Urinary bladder (tissue), 4 donors: ENCODE measurements at places on chromosomes 4 and X. TPM values are rescaled to one million over a fixed set of nuclear protein-coding genes. Genes with fewer than 3 reads are reported as not detected.

ZCCHC4 gene
- 29.7 TPM for total RNA-seq

DCUN1D4 gene
- total RNA-seq, result 80.3 TPM

SMAD1 gene
- 67.8 TPM for total RNA-seq

MAPK10 gene
- total RNA-seq, result 247 TPM

CLDN22 gene
- not detected for total RNA-seq

MAGEA3 gene
- total RNA-seq, result not detected

SLC49A3 gene
- 2.1 TPM for total RNA-seq

PAK3 gene
- total RNA-seq, result 6.9 TPM

CCNA2 gene
- 34.3 TPM for total RNA-seq

CISD2 gene
- total RNA-seq, result 36.7 TPM

HERC6 gene
- total RNA-seq, result 10.0 TPM

CYTL1 gene
- 24.2 TPM for total RNA-seq

TMEM187 gene
- 2.3 TPM for total RNA-seq

JCHAIN gene
- 4.5 TPM for total RNA-seq

SOD3 gene
- 27.1 TPM for total RNA-seq

MAGEB1 gene
- total RNA-seq, result not detected

TEX13B gene
- not detected for total RNA-seq

HSD17B13 gene
- 1.2 TPM for total RNA-seq

C4orf50 gene
- total RNA-seq, result 0.32 TPM

MAP7D2 gene
- 0.21 TPM for total RNA-seq

MTM1 gene
- total RNA-seq, result 18.5 TPM

USP26 gene
- total RNA-seq, result not detected

CLDN24 gene
- not detected for total RNA-seq

SLC38A5 gene
- 12.8 TPM for total RNA-seq

PPP2R2C gene
- 3.0 TPM for total RNA-seq

SSX3 gene
- not detected for total RNA-seq

BEX2 gene
- total RNA-seq, result 6.2 TPM

NXF2B gene
- total RNA-seq, result not detected

NPY5R gene
- total RNA-seq, result 0.53 TPM

BEX3 gene
- 175 TPM for total RNA-seq

SCFD2 gene
- total RNA-seq, result 23.8 TPM

NLGN3 gene
- 3.1 TPM for total RNA-seq

RWDD4 gene
- 31.4 TPM for total RNA-seq

PRDX4 gene
- 206 TPM for total RNA-seq

CEP44 gene
- total RNA-seq, result 55.6 TPM

DGKK gene
- 0.53 TPM for total RNA-seq

COX7B2 gene
- not detected for total RNA-seq

ARMCX4 gene
- total RNA-seq, result 28.0 TPM

GPRASP1 gene
- 32.0 TPM for total RNA-seq

BGN gene
- 57.7 TPM for total RNA-seq

AMTN gene
- not detected for total RNA-seq

HMX1 gene
- 0.26 TPM for total RNA-seq

TSPAN6 gene
- 76.8 TPM for total RNA-seq

PSAPL1 gene
- 0.05 TPM for total RNA-seq

CYLC1 gene
- not detected for total RNA-seq

TMEM255A gene
- 1.3 TPM for total RNA-seq
